Activated T-cell treated with anti-CD3 and anti-CD28 coated beads for 24 hours (primary cell): ENCODE measurements at places on chromosomes 3 and 15.

GRCh38 chr3:123076496-123077418 is 9.9 kb downstream of the PDIA5 start:
- DNase-seq: no peak

GRCh38 chr3:86984271-86984670 is 6.7 kb downstream of the VGLL3 start:
- no peak for DNase-seq

DNA sequence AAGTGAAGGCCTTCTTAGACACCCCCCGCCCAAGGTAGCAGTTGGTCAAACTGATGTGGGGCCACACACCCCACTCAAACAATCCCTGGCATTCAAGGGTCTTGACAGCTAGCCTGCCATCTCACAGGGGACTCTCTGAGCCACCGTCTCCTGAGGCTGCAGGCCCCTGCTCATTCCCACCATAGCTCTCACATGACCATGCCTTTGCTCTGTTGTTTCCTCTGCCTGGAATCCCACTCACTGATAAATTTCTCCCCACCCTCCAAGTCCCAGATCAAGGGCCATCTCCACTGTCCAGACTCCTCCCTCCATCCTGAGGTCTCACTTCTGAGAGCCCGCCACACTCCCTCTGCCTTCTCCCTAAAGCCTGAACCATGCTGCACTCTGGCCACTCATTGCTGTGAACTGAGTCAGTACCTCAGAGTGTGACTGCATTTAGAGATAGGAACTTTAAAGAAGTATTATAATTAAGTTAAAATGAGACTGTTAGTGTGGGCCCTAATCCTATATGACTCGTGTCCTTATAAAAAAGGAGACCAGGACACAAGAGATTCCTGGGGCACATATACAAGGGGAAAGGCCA is 10.0 kb downstream of the WNT7A start:
- no peak for DNase-seq

DNA sequence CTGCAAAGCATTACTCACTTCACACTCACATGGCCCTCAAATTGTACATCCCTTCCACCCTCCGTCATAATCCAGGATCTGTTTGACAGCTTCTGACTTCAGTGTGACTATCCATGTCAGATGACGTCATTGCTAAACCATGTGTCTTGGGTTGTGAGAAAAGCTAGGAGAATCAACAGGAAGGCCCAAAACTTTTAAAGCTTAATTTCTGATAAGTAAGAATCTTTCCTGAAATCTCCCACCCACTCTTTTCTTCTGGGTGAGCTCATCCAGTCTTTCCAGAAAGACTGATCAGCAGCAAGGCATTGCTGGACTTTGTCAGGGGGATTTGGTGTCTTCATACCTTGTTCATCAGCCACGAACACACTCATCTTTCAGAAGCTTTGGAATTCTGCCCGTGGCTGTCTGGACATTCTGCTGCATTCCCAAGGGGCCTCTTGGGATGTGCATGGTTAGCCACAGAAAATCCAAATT is 11.5 kb upstream of the LMCD1 start:
- DNase-seq: no peak

DNA sequence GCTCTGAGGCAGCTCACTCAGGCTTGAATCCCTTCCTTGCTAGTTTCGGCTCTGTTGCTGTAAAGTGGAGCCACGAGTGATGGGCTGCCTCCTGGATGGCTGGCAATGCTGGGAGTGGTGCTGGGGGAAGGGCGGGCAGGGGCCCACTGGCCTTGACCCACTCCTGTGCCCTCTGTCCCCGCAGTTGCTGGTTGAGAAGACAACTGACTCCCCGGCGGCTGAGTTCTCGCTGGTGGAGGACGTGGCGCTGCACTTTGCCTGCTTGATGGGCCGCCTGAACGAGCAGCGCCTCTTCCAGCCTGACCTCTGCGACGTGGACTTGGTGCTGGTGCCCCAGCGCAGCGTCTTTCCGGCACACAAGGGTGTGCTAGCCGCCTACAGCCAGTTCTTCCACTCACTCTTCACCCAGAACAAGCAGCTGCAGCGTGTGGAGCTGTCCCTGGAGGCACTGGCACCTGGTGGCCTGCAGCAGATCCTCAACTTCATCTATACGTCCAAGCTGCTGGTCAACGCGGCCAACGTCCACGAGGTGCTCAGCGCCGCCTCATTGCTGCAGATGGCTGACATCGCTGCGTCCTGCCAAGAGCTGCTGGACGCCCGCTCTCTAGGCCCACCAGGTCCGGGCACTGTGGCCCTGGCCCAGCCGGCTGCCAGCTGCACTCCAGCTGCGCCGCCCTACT is 4.7 kb downstream of the ZBTB47 start:
- DNase-seq: no peak

GRCh38 chr15:95840855-95841254 is 489.6 kb upstream of the NR2F2 start:
- no peak for DNase-seq

GRCh38 chr3:73479325-73479724 is 145.4 kb downstream of the PDZRN3 start:
- DNase-seq: no peak

DNA sequence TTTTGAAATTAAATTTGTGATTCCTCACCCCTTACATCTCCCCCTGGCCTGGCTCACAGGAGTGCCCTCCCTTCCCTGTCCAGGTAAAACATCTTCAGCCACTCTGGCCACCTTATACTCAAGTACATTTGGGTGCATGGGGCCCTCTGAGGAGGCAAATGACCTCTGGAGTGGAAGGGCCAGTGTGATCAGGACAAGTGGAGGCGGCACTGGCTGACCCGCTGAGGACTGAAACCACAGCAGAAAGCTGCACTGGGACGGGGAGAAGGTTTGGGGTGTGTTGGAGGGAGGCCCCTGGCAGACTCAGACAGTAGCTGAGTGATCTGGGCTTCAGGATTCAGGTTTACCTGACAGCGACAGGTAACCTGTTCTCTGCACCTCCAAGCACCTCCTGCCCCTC is 24.2 kb downstream of the HES1 start:
- DNase-seq: no peak

DNA sequence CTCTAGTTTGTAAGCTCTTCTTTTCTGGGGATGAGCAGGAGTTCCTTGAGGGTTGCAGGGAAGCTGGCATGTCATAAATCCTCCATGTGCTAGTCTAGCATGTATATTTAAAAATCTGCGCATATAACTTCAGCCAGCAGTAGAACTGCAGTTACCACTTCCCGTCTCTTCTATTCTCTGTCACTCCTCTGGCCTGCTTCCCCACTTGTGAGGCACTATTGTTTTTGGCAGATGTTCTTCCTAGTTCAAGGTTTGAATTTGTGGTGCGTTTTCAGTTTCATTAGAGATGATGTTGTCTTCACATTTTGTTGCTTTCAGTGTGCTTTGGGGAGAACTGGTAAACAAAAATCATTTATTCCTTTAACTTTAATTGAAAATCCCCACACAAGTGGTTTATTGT is 169.1 kb upstream of the ZPLD1 start:
- DNase-seq: no peak

GRCh38 chr3:150242220-150242936 is 165.7 kb upstream of the TSC22D2 start:
- DNase-seq: no peak

DNA sequence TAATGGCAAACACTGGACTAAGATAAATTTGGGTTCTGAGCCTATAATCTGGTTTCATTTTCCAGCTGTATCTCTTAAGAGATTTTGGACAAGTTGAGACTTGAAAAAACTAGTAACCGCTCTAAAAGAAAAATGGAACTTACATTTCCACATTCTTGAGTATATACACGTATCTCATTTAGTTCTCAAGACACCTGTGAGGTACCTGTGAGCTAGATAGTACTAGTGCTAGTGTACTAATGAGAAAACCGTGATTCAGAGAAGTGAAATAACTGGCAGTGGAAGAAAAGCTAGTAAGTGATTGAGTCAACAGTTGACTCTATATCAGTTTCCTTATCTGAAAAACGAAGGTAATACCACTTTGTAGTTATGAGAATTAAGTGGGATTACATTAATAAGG is 62.2 kb upstream of the PAQR5 start:
- DNase-seq: no peak

- no peak for DNase-seq
Measured at GRCh38 chr3:53493963-53494791, at the start of gene CACNA1D. Gene CACNA1D, plus strand, starts transcription at chr3:53494611. Its CDS starts 556 bp downstream, at chr3:53495167.

GRCh38 chr3:160678292-160678842 is 1.4 kb downstream of the ARL14 start:
- no peak for DNase-seq

- DNase-seq: no peak
Measured at GRCh38 chr15:32878342-32878741, 160.5 kb downstream of the GREM1 start.

DNA sequence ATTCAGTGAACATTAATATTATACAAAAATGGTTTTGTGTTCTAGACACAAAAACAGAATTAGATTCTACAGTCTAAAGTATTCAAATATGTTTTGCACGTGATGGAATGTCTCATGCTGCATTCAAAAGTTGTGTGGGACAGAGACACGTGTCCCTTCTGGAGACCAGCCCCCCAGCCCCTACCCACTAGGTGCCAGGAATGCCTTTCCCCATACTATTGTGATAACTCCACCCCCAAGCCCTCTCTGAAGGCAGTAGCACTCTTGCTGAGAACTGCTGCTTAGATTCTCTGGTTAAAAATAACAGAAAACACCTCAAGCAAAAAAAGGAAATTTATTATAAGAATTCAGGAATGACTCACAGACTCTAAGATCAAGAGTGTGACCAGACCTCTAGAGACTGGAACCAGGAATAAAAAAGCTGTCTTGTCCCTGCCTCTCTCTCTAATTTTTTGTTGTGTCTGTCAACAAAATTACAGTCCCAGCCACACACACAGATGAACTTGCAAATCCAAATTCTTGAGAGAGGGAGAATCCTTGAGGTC is 57.7 kb downstream of the PXYLP1 start:
- no peak for DNase-seq

DNA sequence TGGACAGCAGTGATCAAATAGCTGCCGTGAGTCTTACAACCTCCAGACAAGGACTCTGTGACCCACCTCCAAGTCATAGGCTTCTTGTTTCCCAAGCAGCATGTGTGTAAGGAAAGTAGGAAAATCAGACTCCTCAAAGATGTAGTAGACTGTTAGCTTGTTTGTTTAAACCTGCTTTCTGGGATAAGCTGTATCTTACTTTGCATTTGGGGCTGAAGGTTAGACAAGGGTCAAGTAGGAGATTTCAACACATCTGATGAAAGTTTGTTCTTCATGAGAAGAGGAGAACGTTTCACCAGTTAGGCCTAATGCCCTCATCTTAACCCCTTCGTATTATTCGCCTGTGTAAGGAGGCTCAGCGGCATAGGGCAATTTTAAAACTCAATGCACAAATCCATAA is 756.4 kb upstream of the NR2F2 start:
- no peak for DNase-seq

- DNase-seq: no peak
Measured at GRCh38 chr15:89330881-89331595, 3.6 kb downstream of the POLG start.

DNA sequence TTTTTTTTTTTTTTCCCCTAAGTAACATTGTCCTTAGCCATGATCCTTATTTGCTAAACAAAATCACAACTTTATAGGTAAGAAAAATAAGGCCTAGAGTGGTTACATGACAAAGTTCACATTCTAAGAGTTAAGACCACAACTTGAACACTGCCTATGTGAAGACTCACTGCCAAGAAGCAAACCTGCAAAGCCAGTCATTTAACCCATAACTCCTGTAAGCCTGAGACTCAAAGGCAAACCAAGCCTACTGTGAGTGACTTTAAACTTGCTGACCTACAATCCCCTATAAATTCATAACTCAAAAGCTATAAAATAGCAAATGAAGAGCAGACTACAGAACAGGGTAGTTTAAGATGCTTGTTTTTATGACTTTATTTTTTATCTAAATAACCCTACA is 12.9 kb upstream of the ANKRD28 start:
- DNase-seq: no peak

DNA sequence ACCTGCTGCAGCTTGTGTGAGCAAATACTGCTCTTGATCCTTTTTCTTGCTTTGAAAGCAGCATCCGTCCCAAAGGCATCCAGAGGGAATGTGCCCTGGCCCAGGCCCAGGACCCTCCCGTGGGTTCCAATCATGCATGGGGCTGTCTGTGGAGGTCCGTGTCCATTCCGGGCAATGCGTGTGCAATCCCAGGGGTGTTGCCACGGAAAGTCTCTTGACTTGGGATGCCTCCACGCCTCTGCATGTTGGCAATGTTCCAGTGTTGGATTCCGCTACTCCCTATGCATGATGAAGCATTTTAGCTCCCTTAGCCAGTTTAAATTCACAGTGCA is 105.7 kb downstream of the SNRPN start:
- no peak for DNase-seq

DNA sequence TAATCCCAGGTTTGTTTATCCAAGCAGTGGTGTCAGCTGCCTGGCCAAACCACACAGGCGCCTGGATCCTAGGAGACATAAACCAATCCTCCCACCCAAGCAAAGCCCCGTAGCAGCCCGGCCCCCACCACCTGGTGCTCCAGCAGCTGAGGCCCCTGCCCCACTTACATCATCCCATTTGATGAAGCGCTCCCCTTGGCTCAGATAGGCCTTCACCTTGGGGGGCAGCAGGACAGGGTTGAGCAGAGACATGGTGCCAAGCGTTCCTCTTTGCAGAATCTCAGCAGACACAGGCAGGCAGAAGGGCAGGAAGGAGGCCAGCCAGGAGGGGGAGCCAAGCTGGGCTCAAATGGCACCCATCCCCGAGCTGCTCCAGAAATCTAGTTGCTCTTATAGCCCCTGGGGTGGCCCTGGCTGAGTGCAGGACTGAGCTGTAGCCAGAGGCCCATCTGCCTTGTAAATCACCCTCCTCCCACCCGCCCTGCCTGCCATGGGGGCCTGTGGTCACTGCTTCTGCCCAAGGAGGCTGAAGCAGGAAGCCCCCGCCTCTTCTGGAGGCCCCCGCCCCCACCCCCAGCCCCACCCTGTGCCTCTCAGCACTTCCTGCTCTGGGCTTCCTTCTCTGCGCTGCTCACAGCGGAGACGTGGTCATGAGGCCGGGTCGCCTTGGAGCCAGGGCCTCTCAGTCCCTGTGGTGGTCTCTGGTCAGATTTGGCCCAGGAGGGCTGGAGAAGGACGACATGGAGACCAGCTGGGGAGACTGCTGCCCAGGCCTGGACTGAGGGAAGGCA is at the start of gene PLCB2:
Gene PLCB2 (minus strand): TSS at position 515 of the 791 bp plus-strand sequence. CDS start 263 bp downstream, at position 252.
- peak; percentile 45 for DNase-seq

DNA sequence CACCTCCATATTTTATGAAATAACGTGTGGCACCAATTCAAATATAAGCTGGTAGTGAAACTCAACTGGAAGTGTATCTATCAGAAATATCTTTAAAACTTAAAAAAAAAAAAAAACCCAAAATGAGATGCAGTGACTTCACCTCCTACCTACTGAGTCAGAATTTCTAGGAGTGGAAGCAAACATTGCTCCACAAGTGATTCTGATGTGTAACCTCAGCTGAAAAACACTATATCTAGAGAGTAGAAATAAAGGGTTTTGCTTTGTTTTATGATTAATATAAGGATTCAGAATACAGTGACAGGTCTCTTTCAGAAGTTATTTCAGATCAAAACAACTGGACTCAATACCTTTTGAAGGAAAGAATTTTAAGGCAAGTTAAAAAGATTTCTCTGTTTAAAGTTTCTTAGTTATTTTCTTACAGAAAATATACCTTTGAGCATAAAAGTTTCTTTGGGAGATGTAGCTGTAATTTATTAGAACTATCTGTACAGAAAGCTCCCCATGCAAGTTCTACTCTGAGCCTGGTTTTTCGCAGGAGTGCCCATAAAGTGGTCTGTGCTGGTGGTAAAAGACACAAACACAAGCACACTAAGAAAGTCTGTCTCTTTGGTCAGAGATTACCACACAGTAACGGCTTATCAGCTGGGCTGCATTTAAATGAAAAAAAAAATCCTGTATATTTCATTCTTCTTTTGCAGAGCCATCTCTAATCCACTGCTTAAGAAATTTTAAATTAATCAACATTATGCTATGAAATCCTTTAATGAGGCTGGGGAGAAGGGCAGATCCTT is 59.9 kb upstream of the PPIB start:
- no peak for DNase-seq
